Thyroid gland (tissue), 4 donors: ENCODE measurements at places on chromosomes 7 and 10. TPM values are rescaled to one million over a fixed set of nuclear protein-coding genes. Genes with fewer than 3 reads are reported as not detected.

- no peak overlapping the region for H3K4me3 ChIP-seq
- H3K27ac ChIP-seq = no peak overlapping the region
- H3K4me1 ChIP-seq = no peaks in the 10 kb centered on the region
- H3K27me3 ChIP-seq = no peaks in the 10 kb centered on the region
- DNase-seq = no peak
Measured at GRCh38 chr10:6108631-6109443, 20.0 kb downstream of the RBM17 start.

- H3K4me1 ChIP-seq = no peaks in the 10 kb centered on the region
- DNase-seq = no peak
- no peaks in the 10 kb centered on the region for H3K36me3 ChIP-seq
Measured at GRCh38 chr10:124878457-124878739, 63.5 kb upstream of the ZRANB1 start.

The DPY19L1 gene
- total RNA-seq = 14.6 TPM

- no peaks in the 10 kb centered on the region for H3K4me1 ChIP-seq
- no peaks in the 10 kb centered on the region for H3K36me3 ChIP-seq
- H3K27me3 ChIP-seq = no peaks in the 10 kb centered on the region
- no peak overlapping the region for H3K4me3 ChIP-seq
- no peak for DNase-seq
Measured at GRCh38 chr10:28644647-28645046, 32.7 kb upstream of the BAMBI start.

- H3K27ac ChIP-seq = no peak overlapping the region
- DNase-seq = no peak
- no peak overlapping the region for H3K4me3 ChIP-seq
- H3K27me3 ChIP-seq = no peaks in the 10 kb centered on the region
- no peaks in the 10 kb centered on the region for H3K36me3 ChIP-seq
Measured at GRCh38 chr7:30467271-30467670, 11.3 kb downstream of the NOD1 start.

The UCN3 gene
- total RNA-seq = not detected

The ASB13 gene
- total RNA-seq = 17.6 TPM

- no peak overlapping the region for H3K27ac ChIP-seq
- no peaks in the 10 kb centered on the region for H3K27me3 ChIP-seq
- DNase-seq = no peak
- peaks cover 17% of the 10 kb centered on the region for H3K4me1 ChIP-seq
- H3K4me3 ChIP-seq = no peak overlapping the region
Measured at GRCh38 chr7:149197675-149198074, 2.3 kb downstream of the ZNF282 start.

DNA sequence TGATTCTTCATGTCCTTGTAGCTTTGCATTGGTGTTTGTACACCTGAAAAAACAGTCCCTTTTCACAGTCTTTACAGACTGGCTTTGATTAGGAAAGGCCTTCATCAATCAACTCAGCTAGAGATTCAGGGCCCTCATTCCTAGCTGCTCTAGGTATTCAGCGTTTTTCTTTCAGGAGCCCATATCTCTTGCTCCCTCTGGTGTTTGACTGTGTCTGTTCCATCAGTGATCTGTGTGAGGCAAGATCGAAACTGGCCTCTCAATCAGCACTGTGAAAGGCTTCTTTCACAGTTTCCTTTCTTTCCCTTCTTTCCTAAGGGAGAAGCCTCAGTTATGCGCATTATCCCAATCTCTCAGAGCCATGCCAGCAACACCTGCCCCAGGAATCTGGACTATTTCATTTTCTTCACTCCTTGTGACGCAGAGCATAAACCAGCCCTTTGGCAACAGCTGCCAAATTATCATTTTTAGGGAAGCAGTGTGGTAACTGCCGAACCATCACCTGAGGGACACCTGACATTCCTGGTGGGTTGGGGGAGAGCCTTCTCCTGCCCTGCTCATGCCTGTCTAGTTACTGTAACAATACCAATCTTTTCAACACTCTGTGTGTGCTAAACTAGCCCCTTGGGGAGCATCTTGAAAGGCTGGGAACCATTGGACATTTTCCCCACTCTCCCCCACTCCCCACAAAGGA is 75.7 kb upstream of the CCDC71L start:
- H3K27ac ChIP-seq = no peak overlapping the region
- no peaks in the 10 kb centered on the region for H3K27me3 ChIP-seq
- peak; percentile 7 for DNase-seq
- no peaks in the 10 kb centered on the region for H3K36me3 ChIP-seq
- H3K4me1 ChIP-seq = no peaks in the 10 kb centered on the region

DNA sequence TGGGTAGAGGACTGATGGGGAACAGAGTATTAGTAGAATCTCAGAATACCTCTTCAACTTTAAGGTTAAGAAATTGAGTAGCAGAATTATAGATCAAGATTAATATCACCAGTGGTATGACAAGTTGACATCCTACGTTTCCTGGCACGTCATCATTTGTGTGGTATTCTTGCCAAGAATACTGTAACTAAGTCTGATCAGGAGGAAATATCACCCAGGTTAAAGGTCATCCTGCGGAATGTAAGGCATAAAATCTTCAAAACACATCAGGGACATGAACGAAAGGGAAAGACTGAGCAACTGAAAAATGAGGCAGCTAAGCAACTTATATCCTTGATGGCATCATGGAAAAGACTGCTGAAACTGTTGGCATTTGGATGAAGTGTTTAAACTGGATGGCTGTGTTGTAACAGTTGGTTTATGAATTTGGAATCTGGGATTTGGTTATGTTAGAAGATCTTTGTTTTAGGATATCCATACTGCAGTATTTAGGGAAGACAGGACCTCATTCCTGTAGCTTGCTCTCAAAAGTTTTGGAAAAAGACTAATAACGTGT is 86.1 kb downstream of the TRIM24 start:
- no peaks in the 10 kb centered on the region for H3K4me1 ChIP-seq
- H3K27ac ChIP-seq = no peak overlapping the region

- no peak for DNase-seq
- no peak overlapping the region for H3K27ac ChIP-seq
- no peaks in the 10 kb centered on the region for H3K27me3 ChIP-seq
- no peaks in the 10 kb centered on the region for H3K36me3 ChIP-seq
- H3K4me1 ChIP-seq = no peaks in the 10 kb centered on the region
Measured at GRCh38 chr7:96979551-96980276, 25.6 kb upstream of the DLX6 start.

DNA sequence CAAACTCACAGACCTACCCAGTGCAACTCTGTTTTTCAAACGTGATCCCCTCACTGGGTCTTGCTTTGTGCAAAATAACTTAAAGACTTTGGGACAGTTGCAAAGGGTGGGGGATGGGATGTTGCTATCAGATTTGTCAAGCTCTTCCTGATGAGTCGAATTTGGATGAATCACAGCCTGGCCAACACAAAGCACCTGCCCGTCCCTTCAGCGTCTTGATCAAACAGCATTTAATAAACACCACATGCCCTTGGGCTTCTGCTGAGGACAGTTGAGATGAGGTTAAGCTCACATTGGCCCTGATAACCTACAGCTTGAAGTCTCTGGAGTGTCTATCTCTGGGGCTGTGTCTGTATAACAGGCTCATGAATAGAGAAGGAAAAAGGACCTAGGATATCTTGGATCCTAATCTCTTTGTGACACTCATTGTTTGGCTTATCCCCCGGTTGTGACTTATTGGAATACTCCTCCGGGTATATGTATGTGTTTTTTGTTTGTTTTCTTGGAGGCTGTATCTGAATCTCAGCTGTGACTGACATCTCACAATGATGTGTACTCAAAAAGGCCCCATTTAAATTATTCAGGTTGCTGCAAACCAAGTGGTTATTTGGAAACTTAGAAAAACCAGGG is 132.6 kb upstream of the NAMPT start:
- no peak overlapping the region for H3K4me3 ChIP-seq
- no peak overlapping the region for H3K27ac ChIP-seq
- H3K36me3 ChIP-seq = no peaks in the 10 kb centered on the region
- DNase-seq = no peak
- H3K27me3 ChIP-seq = no peaks in the 10 kb centered on the region
- peaks cover 21% of the 10 kb centered on the region for H3K4me1 ChIP-seq

DNA sequence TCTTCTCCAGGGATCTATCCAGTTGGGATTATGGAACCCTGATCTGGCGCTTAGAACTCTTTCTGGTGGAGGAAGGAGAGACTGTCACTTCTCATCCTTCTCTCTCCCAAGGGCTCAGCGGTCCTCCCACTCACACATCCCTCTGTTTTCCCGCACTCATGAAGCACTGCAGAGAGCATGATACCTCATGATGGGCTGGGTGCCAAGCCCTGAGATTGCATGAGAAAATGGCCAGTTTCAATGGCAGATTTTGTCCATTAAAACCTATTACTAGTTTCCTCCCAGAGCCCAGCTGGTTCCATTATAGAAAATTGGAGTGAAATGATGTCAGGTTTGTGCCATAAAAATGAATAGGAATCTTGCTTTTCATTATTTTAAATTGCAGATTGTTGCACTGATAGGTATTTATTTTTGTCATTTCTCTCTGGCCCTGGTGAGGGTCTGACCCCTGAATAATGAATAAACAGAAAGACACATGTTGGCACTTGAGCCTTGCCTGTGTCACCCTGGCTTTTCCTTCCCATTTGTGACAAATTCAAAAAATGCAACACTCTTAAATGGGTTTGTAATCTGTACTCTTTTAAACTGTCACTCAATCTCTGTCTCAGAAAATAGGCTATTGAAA is 1151.1 kb downstream of the TYW1 start:
- H3K27ac ChIP-seq = no peak overlapping the region
- H3K36me3 ChIP-seq = no peaks in the 10 kb centered on the region
- H3K4me1 ChIP-seq = no peaks in the 10 kb centered on the region
- peak; percentile 4 for DNase-seq
- no peaks in the 10 kb centered on the region for H3K27me3 ChIP-seq
- H3K4me3 ChIP-seq = no peak overlapping the region

DNA sequence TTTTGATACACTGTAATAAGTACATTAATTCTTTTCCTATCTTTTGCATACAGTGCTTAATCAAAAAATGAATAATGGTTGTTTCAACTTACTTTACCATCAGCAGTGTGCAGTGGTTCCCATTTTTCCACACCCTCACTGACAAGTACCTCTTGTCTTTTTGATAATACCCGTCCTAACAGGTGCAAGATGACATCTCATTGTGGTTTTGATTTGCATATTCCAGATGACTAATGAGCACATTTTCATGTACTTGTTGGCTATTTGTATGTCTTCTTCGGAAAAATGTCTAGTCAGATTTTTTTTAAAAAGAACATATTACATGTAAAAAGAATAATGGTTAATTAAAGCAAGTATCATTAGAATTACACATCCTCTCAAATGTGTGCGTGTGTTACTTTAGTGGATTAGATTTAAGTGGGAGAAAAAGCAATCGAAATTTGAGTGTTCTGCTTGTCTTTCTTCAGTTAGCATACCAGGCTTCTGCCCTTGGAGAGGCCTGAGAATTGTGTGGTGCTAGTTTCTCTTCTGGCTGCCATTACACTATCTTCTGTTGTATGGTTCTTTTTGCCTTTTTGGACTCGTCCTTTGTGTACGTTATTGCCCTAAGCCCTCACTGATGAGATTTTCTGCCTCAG is 291.2 kb downstream of the AUTS2 start:
- H3K4me1 ChIP-seq = no peaks in the 10 kb centered on the region
- H3K27ac ChIP-seq = no peak overlapping the region
- no peak overlapping the region for H3K4me3 ChIP-seq

DNA sequence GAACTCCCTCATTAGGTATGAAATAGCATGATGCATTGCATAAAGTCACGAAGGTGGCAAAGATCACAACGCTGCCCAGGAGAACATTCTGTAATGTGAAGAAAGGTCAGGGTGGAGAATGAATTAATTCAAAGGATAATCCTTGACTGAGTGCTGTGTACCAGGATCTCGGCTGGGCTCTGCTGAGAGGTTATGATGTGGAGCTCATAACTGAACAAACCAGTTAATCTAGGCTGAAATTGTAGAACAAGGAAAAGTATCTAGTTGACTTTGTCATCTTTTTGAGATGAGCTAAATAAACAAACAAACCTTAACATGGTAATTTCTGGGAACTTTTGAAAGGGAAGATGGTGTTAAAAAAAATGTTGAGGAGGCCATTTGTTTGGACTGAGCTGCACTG is 6.1 kb downstream of the MSMB start:
- H3K27me3 ChIP-seq = no peaks in the 10 kb centered on the region
- no peak overlapping the region for H3K27ac ChIP-seq
- no peaks in the 10 kb centered on the region for H3K4me1 ChIP-seq
- no peak overlapping the region for H3K4me3 ChIP-seq
- H3K36me3 ChIP-seq = no peaks in the 10 kb centered on the region

- H3K27me3 ChIP-seq = no peaks in the 10 kb centered on the region
- no peak overlapping the region for H3K27ac ChIP-seq
- no peak overlapping the region for H3K4me3 ChIP-seq
- H3K36me3 ChIP-seq = no peaks in the 10 kb centered on the region
- no peaks in the 10 kb centered on the region for H3K4me1 ChIP-seq
Measured at GRCh38 chr7:86786376-86786775, 142.7 kb downstream of the GRM3 start.

The FOXP2 gene
- 28.2 TPM for total RNA-seq

DNA sequence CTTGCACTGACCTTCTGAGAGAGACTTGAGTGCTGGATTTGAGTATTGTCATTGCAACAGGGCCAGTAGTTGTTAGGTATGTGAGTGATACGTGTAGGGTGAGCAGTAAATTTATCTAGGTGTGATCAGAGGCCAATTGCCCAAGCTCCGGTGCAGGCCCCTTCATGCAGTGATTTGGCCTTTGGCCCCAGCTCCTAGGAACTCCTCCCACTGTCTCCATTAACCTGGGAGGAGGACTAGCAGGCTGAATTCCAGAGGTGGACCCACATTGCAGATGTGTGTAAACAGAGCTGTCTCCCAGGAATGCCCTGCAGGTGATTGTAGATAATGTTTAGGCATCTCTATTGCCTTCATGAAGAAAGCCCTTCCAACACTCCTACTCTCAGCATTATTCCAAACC is 19.5 kb downstream of the TCF7L2 start:
- no peaks in the 10 kb centered on the region for H3K36me3 ChIP-seq
- no peak overlapping the region for H3K27ac ChIP-seq
- no peak for DNase-seq
- no peaks in the 10 kb centered on the region for H3K27me3 ChIP-seq
- peaks cover 13% of the 10 kb centered on the region for H3K4me1 ChIP-seq
- H3K4me3 ChIP-seq = no peak overlapping the region

DNA sequence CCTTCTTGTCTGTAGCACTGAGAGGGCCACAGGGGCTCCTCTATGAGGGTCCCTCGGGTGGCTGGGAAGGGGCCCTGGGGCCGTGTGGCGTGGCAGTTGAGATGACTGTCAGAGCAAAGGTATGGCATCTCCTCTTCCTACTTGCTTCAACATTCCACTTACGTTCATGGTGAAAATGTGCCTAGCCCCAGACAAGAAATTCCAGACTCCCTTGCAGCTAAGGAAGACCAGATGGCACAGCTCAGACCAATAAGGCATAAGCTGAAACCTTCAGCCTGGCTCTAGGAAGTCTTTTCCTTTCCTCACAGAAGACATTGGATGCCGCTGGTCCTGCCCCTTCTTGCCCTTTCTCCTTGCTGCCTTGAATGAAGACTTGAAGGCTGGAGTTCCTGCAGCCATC is 57.4 kb downstream of the ZNF503 start:
- H3K36me3 ChIP-seq = no peaks in the 10 kb centered on the region
- no peak for DNase-seq
- no peak overlapping the region for H3K27ac ChIP-seq
- no peaks in the 10 kb centered on the region for H3K4me1 ChIP-seq
